ENCODE measurements at places on chromosomes 6 and 20. TPM values are rescaled to one million over a fixed set of nuclear protein-coding genes. Genes with fewer than 3 reads are reported as not detected.
A peak's percentile ranks its signal among the peaks of the same experiment; 100 is the strongest.

DNA sequence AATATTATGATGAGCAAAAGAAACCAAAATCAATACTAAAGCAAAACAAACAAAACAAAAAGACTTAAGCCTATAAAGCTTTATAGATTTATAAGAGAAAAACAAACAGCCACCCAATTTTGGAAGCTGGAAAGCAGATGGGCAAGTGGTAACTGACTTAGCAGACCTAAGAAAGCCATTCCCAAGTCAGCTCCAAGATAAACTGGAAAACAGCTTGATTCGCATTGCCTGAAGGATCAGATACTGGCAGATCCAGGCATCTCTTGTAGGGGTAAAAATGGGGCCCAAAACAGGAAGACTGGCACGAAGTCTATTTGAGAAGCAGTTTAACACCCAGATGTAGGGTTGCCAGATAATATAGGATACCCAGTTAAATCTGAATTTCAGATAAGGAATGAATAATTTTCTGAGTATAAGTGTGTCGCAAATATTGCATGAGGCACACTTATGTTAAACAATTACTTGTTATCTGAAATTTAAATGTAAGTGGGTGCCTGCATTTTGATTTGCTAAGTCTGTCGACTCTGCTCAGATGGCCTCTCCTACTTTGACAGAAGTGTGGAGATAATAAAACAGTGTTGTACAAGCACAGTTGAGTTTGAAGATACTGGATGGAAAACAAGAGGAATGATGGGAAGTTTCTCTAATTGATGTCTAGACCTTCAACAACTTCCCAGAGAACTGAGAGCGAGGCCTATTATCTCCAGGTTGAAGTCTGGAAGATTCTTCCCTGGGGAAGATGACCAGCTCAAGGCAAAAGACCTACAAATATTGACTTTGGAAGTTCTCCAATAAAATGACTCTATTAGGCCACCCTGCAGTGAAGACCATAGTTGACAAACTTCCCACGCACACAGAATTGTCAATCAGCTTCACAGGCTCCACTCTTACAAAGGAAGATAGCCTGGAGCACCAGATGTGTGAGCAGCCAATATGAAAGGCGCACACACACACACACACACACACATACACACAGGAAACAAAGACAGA, 113.4 kb downstream of the FAM50B start:
- no peak for DNase-seq

DNA sequence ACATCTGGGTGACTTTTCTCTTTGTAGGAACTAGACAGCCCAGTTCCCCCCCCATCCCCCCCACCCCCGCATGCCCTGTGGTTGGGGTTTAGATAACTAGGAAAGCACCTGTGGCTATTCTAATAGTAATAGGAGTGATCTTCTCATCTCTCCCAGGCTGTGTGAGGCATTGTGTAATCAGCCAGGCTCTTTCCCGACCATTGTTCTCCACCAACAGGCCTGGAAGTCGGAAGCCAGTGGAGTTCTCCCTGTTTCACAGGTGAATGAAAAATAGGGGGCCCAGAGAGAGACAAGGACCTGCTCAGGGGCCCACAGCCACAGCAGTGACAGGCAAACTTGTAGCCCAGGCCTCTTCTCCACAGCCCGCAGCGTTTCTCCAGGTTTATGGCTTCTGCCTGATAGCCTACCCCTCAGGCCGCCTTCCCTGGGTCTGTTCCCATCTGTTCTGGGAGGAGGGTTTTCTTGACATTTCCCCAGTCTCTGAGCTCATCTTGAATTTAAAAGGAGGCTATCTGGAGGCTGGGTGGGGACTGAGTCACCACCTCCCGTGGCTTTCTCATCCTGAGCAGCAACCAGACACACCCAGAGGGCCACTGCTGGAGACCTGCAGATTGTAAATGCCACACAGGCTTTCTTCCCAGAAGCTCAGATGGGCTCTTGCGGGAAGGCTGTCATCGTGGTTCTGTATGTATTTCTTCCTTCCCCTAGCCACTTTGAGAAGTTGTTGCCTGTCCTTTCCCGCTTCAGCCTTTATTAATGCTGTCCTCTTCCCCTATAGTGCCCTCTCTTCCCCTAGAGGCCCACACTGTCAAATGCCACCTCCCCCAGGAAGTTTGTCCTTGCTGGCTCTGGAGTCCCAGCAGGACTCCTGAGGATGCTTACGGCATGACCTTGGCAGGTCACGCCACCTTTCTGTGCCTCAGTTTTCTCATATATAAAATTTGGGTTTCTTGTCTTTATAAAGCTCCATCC, 75.9 kb upstream of the MYL9 start:
- DNase-seq: no peak

DNA sequence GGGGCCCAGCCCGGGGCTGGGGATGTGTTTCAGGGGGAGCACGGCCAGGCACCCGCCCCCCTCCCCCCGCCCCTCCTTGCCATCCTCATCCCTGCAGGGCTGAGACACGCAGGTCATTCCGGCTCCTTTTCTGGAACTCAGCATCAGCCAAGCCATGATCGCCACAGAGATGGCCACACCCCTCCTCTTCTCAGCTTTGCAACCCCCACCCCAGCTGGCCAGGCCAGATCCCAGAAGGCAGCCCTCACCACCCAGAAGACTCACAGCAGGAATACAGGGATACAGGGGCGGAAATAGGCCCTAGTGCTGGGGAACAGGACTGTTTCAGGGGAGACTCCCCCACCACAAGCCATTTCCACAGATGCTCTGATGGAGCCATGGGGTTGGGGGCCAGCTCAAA, 33.5 kb downstream of the YTHDF1 start:
- DNase-seq: no peak

DNA sequence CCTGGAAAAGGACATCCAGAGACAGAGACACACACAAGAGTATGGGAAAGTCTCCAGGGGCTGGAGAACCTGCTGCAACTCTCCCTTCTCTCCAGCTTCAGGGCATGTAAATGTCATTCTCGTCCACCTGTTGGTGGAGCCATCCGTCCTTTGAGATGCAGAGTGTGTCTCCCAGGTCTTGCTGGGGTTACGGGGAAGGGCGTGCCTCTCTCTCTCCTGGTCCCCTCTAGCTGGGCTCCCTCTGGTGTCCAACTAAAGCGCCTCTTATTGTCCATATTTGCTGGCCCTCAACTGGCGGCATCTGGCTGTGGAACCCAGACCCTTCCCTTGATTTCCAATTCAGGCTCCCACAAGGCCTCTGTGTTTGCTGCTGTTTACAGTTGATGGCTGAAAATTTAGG, 244.1 kb downstream of the BMP7 start:
- DNase-seq: no peak

DNA sequence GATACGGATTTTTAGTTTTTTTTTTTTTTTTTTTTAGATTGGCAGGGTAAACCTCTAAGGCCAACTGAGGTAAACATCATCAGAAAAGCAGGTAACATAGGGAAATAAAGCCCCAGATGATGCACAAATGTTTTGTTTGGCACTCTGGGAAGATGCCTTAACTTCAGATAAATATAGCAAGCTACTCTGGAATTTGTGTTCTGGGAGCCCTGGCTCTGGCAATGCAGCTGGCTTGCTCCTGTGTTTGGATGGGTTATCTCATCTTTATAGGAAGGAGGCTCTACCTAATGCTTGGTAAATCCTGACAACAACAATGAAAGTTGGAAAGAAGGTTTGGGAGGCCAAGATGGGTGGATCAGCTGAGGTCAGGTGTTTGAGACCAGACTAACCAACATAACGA, 77.4 kb downstream of the GFOD1 start:
- no peak for DNase-seq

GRCh38 chr6:122790028-122790422, 967 bp downstream of the SMPDL3A start:
- DNase-seq: no peak

- no peak for DNase-seq
Observed at GRCh38 chr20:24337069-24337468, 132.4 kb upstream of the SYNDIG1 start.

DNA sequence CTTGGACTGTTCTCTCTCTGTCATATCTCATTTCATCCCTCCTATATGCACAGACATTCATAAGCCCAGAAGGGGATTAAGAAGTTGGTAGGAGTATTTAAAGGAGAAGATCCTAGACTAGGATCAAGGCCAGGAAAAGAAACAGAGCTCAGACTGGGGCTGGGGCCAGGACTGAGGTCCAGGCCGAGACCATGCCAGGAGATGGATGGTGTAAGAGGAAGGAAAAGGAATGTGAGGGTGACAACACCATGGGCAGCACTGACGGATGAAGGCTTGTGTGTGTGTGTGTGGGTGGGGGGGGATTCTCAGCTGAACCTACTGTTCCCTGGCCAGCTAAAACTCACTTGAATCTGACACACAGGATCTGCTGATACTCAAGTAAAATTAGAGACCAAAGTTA, 182.1 kb downstream of the KIF6 start:
- no peak for DNase-seq

DNA sequence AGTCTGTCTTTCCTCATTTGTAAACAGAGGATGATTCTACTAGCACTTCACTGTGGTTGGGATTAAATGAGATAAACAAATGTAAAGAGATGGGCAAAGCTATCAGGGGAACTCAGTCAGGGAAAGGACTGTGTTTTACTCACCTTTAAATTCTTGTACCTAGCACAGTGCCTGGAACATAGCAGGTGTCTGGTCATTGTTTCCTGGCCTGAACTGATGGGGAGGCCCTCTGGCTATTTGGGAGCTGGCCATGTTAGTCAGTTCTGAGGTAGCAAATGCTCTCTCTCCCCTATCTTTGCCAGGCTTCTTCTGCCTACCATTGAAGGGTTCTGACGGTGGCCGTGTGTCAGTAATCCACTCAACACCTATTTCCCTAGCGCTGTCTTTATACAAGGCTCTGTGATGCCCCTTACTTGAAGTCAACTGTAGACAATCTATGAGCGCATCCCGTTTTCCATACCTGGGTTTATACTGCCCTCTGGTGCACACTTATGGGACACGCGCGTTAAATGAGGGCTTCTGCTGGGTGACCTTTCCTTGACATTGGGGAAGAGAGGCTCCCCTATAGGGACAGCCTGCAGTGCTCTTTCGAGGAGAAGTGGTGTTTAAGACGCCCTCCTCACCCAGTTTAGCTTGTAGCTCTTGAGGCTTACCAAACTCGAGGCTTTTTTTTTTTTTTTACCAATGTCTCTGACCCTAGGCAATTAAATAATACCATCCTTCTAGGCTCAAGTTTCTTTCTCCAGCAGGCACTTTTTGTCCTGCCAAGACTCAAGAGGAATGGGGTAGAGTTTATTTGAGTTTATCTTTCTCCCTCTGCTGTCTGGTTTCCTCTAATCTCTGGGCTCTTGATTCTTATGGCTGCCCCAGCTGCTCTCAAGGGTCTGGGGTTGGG, 4.0 kb upstream of the SPATS1 start:
- DNase-seq: peak; percentile 71

- no peak for DNase-seq
Observed at GRCh38 chr6:160945516-160946177, 45.9 kb upstream of the MAP3K4 start.

DNA sequence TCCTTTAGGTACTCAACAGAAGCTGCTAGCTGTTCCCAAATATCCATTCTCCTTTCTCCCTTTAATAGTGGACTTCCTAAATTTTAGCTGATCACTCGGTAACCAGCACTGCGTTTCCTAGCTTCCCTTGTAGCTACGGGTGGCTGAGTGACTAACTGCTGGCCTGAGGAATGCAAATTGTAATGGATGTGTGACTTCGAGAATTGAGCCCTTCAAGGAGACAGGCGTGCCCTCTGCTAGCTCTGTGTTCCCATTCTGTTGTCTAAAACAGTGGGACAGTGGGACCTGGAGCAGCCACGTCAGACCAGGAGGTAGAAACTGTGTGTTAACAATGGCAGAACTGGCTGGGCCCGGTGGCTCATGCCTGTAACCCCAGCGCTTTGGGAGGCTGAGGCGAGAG, 56.5 kb downstream of the SCML4 start:
- DNase-seq: no peak

GRCh38 chr6:137111296-137112066, 62.0 kb downstream of the IL22RA2 start:
- DNase-seq: no peak

GRCh38 chr6:154460306-154461071, 50.0 kb downstream of the CNKSR3 start:
- no peak for DNase-seq

DNA sequence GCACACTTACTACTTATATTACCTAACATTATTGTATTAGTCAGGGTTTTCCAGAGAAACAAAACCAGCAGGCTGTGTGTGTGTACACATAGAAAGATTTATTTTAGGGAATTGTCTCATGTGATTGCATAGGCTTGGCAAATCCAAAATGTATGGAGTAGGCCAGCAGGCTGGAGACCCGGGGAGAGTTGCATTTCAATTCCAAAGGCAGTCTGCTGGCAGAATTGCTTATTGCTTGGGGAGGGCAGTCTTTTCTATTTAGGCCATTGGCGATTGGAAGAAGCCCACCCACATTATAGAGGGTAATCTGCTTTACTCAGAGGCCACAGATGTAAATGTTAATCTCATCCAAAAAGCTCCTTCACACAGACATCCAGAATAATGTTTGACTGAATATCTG, 157.0 kb downstream of the ADGRG6 start:
- DNase-seq: no peak

DNA sequence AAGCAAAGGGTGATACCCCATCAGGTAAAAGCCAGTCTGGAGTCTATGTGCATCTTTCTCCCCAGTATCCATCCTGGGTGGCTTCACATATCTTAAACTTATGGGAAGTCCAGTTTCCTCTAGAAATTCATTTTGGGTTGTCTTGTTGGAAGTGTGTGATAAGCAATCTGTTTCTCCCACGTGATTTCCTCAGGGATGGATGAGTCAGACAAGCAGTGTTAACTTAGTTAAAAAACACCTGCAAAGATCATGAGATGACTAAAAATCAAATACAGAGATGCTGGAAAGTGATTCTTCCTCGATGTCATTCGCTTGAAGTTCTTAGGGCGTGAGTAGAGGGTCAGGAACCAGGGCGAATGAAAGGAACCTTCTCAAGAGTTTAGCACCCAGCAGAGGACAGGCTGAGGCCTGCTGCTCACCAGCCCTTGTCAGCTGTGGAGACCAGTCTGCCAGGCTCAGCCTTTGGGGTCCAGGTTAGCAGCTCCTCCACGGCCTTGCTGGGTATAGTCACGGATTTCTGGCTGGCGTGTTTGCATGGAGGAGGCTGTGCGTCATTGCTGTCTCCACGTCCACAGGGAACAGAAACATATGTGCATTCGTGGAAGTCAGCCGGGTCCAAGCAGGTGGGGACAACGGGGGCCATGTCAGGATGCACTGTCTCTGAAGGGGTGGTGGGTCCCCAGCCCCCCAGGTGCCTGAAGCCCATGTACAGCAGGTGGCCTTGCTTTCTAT, 2.8 kb upstream of the PNPLA1 start:
- DNase-seq: no peak

The LCA5 gene
- 17.7 TPM for total RNA-seq

The MEP1A gene
- 0.93 TPM for total RNA-seq

The RIMS4 gene
- total RNA-seq: 29.7 TPM

The LSM2 gene
- 49.6 TPM for total RNA-seq

The PRR18 gene
- 0.39 TPM for total RNA-seq

The TBX18 gene
- total RNA-seq: 4.6 TPM

The ME1 gene
- total RNA-seq: 37.2 TPM

All from testis (tissue), 5 donors.